SIG-M5 (cell line): ENCODE measurements at places on chromosomes 3 and 15.
A peak's percentile ranks its signal among the peaks of the same experiment; 100 is the strongest.

- DNase-seq: no peak
Measured at GRCh38 chr3:42351207-42351606, 59.2 kb downstream of the LYZL4 start.

GRCh38 chr3:28917895-28918475 lies 362.9 kb upstream of the RBMS3 start:
- no peak for DNase-seq

- no peak for DNase-seq
Measured at GRCh38 chr3:29898171-29898965, 617.5 kb downstream of the RBMS3 start.

GRCh38 chr3:108403686-108404345 lies 106.6 kb downstream of the MYH15 start:
- no peak for DNase-seq

- no peak for DNase-seq
Measured at GRCh38 chr3:182896553-182896952, 83.8 kb downstream of the DCUN1D1 start.

- DNase-seq: peak; percentile 65
Measured at GRCh38 chr3:186930641-186931531, 560 bp downstream of the ST6GAL1 start.

- no peak for DNase-seq
Measured at GRCh38 chr3:15803921-15804320, 6.1 kb upstream of the ANKRD28 start.

DNA sequence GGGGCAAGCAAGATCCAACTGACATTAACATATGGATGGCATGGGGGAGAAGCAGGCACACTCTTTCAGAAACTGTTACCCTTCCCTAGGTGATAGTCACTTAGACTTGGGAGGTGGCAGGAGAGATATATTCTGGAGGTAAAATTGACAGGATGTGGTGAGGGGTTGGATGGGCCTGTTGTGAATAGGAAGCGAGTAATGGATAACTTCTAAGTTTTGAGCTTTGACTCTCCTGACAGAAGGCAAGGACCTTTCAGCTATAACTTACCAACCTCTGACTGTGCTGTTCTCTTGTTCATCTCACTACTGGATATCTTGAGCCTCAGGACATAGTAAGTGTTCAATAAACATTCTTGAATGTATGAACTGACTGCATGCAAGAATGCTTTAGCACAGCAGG lies 1.9 kb upstream of the PDIA5 start:
- DNase-seq: no peak

DNA sequence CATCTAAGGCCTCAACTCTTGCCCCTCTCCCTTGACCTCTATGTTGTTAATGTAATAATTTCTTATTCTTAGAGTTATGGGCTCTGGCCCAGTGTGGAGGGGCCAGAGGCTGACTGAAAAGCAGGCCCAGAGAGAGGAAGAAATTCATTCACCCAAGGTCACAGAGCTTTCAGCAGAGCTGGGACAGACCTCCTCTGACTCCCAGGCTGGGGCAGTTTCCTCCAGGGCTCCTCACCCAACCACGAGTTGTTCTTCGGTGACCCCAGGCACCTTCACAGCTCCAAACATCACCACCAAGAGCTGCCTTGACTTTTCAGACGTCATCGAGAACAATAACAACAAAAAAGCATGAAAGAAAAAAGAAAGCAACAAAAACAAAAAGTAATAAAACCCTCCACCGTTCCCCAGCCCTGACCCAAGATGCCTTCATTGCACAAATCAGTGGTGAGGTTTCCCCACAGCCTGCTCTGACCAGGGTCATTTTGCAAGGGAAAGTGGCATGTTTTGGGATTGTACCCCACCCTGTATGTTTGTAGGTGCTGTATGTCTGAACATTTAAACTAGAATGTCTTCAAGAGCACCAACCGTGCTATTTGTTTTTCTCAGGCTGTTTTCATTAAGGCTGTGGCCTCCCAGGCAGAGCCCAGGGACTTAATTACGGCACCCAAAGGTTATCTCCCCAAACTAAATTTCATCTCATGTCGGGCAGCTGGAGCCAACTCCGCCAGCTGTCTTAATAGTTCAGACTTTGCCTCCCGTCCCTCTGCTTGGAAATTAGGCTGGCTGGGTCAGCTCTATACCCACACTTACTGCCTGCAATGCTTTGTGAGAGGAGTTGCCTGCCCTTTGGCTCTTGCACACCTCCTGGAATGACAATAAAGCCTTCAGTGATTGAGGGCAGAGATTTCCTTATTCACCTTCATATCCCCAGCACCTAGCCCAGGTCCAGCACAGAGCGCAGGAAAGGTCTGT lies 173.8 kb downstream of the RPLP1 start:
- no peak for DNase-seq

DNA sequence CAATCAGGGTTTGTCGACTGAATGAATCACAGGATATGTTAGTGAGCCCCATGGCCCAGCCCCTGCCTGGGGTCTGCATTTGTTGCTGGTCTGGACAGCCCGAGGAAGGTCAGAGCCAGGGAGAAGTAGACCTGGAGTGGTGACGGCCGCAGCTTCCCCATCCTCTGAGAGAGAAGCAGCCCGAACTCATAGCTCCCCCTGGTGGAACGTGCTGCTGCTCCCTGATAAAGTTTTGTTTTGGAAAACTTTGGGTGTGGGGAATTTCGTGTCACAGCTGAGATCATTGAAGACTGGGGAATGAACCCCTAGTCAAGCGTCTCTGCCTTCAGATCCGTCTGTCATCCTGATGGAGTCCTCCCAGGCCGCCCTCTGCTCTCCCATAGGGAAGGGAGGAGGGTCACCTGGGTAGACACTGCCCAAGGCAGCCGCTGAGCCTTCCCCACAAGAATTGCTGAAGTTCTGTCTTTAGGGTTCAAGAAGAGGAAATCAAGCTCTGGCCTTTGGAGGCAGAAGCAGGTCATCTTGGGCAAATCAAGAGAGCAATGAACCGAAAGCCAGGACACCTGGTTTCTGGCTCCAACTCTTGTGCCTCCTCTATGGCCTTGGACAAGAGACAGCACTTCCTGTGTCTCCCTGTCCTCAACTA lies 60.5 kb downstream of the GLDN start:
- no peak for DNase-seq

DNA sequence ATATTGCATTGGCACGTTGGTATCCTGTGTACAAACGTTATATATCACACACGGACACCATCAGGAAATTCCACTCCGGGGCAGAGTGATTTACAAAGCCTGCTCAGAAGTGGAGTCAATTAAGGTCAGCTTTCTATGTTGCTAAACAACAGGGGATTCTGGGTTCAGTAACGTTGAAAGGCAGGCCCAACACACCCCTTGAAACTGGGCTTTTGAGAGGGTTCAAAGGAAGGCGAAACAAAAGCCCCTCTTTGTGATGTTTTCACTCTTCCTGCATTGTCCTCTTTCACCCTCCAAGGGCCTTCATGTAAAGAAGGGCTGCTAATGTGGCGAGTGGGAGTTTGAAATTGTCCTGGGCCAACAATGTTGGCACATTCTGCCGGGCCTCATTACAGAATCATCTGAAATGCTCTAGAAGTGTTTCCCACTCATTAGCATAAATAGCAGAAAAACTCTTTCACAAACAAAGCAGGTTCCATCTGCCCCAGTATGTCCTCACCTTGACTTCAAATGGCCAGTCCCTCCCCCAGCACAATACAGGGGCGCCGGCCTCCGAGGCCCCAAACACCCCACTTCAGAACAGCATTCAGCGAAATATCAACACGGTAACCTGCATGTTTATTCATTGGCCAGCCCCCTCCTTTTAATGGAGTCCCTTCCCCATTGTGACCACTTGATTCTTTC lies 76.4 kb downstream of the HES1 start:
- no peak for DNase-seq

DNA sequence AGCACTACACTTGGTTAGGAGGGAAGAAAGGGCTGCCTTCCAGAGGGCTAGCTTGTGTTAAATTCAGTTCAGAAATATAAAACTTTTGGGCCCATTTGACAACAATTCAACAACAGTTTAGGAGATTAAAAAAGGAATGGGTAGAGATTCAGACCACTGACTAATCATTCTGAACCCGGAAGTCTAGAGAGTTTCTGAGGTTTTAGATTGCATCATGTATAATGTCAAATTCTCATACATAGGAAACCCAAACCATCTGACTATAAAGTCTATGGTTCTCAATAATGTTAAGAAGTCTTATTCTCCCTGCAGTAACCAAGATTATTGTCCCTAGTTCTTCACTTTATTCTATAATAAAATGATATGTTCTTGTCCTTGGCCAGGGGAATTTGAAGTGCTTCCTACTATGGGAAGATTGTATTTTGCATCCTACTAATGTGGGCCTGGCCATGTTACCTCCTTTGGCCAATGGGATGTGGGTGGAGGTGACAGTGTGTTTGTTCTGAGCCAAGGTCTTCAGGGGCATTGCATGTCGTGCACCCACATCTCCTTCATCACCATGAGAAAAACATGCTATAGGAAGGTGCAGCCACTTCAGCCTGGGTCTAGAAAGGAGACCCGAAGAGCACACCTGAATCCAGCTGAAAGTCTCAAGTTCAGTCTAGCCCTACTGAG lies 66.4 kb upstream of the CCNL1 start:
- DNase-seq: no peak

GRCh38 chr3:177345049-177345972 lies 148.0 kb upstream of the TBL1XR1 start:
- peak; percentile 58 for DNase-seq

DNA sequence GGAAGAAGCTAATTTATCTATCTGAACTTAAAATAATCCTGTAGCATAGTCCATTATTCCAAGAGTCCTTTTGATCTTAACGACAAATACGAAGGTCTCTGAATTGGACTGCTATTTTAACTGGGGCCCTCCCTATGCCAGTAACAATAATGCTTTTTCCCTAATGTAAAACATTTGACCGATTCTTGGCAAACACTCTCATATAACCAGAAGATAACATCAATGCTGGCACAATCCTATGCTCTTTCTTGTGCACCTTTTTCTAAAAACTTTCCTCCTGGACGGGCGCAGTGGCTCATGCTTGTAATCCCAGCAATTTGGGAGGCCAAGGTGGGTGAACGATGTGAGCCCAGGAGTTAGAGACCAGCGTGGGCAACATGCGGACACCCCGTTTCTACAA lies 3.9 kb downstream of the LRRFIP2 start:
- DNase-seq: no peak

DNA sequence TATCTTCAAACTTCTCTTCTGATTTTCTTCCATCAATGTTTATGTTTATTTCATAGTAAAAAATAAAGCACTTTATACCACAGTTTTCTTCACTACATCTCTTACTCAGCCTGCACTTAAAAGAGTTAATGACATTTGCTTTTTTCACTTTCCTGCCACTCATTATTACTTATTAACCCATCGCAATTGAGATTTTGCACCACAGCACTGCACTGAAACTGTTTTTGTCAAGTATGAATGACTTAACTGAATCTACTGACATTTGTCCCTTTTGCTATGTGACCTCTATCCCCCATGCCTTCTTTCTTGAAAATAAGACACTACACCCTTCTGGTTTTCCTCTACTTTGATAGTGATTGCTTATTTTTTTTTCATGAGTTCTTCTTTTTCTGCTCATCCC lies 739.7 kb upstream of the DPPA4 start:
- no peak for DNase-seq

GRCh38 chr15:48925714-48926223 lies 38.0 kb downstream of the SHC4 start:
- peak; percentile 6 for DNase-seq

DNA sequence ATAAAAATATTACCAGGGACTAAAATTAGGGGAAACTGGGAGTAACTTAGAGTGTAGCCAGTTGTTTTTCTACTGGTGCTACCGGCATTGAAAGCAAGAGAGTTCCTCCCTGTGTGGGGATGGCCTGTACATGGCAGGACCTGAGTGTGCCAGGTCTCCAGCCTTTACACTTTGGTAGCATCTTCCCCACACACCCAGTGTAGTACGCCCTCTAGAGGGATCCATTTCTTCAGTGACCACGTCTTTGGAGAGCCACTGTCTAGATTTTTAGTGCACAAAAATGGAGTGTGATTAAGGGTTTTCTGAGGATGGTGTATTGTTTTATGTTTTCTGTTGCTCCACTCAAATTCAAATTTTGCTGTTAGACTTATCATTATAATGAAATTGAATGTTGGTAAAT lies 507.0 kb upstream of the TPRG1 start:
- DNase-seq: no peak

DNA sequence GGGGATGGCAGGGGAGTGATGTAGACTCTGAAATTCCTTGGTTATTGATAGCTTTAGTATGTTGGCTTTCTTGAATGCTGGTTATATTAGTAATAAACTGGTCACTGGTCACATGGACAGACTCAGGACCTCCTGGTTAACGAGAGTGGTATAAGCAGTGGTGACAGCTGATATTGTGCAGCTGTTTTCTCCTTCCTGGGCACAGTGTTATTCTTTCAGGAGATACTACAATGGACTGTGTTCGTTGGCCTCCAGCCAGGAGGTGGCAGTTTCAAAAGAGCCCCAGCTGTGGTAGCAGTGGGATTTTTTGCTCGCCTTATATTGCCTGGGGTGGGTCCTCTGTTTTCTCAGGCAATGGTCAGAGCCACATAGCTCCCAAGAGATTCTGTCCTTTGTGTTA lies 181.6 kb upstream of the RBMS3 start:
- no peak for DNase-seq

GRCh38 chr3:166367947-166368533 lies 530.8 kb upstream of the BCHE start:
- no peak for DNase-seq

DNA sequence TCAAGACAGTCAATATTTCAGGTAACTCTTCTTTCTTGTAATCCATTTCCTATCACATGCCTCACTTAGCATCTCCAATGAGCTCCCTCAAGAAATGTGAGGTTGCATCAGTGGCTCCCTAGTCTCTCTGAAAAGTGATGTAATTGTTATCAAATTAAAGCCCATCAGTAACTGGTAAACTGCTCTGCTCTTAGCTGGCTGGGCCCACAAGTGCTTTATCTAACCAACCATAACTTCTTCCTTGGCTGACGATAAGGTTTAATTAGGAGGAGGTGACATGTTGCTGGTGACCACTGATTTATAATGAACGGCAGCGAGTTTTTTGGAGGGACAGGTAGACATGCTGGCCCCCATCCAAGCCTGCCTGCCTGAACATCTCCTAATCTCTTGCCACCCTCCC lies 79.6 kb downstream of the RTP4 start:
- no peak for DNase-seq

DNA sequence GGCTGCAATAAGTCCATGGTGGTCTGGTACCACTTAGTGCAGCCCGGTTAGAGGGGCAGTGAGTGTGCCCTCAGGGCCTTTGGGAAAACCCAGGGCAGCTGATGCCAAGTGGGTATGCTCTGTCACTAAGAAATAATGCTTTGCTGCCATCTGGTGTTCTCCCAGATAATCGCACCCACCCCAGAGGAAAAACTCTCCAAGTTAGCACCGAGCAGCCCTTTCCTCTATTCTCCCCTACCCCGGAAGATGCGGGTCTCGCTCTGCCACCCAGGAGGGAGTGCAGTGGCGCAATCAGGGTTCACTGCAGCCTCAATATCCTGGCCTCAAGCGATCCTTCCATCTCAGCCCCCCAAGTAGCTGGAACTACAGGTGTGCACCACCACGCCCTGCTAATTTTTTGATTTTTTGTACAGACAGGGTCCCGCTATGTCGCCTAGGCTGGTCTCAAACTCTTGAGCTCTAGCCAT lies 21.3 kb upstream of the DAPK2 start:
- DNase-seq: no peak

GRCh38 chr3:184448321-184449160 lies 68.7 kb downstream of the CHRD start:
- DNase-seq: no peak

- DNase-seq: no peak
Measured at GRCh38 chr15:34514251-34514670, 69.2 kb downstream of the GOLGA8B start.

- DNase-seq: no peak
Measured at GRCh38 chr15:36814708-36815107, 235.3 kb downstream of the CDIN1 start.

GRCh38 chr3:173531602-173532001 lies 134.1 kb downstream of the NLGN1 start:
- no peak for DNase-seq
